ENCODE measurements at places on chromosomes 1 and 21.

GRCh38 chr1:237811633-237812032, 79.1 kb downstream of the ZP4 start:
- DNase-seq, result no peak

GRCh38 chr1:205144751-205145150, 23.0 kb upstream of the RBBP5 start:
- DNase-seq, result no peak

DNA sequence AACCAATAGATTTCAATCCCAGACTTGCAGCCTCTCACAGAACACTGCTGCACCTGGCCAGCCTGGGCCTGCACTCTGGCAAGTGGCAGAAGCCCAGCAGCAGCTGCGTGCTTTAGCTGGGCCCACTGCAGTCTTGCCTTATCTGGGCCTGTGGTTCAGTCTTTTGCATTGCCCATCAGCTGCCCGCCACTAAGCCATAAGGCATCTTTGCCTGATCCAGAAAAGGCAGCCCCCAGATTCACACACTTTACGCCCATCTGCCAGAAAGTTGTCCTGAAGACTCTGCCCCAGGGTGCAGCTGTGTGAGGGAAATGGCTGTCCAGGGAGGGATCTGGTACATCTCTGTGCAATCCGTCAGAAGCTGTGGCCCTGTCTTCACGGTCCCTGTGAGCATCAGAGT, 217.0 kb downstream of the DNAH14 start:
- no peak for DNase-seq

DNA sequence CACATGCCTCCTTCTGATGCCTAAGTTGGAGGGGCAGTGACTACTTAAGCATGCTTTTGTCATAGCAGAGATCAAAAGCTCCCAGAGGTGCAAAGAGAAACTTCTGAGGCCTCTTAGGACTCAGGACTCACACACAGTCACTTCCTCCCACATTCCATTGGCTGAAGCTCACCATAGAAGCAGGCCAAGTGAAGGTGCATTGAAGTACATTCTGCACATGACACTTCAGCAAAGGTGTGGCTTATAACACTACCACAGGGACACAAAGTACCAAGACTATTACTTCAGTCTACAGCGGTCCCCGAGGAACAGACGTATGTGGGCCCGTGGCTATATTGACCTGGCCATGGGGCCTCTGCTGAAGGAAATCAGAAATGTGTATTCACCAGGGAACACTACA, 2.5 kb upstream of the POGK start:
- no peak for DNase-seq

DNA sequence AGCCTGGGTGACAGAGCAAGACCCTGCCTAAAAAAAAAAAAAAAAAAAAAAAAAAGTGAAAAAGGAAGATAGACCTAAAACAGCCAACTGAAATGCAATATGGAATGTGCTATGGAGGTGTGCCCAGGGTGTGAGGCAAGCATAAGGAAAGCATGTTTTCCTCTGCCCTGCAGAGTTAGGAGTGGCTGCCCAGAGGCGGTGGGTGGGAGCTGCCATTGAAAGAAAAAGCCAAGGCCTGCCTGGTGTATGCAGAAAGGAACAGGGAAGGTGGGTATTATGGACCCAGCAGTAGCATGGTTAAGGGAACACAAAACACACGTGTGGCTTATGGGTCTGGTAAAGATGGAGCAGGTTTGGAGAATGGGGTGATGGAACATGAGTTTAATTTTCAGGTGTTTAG, 8.9 kb downstream of the CD244 start:
- no peak for DNase-seq

- no peak for DNase-seq
Observed at GRCh38 chr1:94271373-94271772, 34.0 kb upstream of the ARHGAP29 start.

- no peak for DNase-seq
Observed at GRCh38 chr1:192342842-192343241, 26.1 kb downstream of the RGS21 start.

Measured in suppressor macrophage treated with lipopolysaccharide for 4 hours (primary cell).